Left ventricle myocardium inferior (tissue), 1 donor: ENCODE measurements at places on chromosomes 5 and 9.
A peak's percentile ranks its signal among the peaks of the same experiment; 100 is the strongest.

DNA sequence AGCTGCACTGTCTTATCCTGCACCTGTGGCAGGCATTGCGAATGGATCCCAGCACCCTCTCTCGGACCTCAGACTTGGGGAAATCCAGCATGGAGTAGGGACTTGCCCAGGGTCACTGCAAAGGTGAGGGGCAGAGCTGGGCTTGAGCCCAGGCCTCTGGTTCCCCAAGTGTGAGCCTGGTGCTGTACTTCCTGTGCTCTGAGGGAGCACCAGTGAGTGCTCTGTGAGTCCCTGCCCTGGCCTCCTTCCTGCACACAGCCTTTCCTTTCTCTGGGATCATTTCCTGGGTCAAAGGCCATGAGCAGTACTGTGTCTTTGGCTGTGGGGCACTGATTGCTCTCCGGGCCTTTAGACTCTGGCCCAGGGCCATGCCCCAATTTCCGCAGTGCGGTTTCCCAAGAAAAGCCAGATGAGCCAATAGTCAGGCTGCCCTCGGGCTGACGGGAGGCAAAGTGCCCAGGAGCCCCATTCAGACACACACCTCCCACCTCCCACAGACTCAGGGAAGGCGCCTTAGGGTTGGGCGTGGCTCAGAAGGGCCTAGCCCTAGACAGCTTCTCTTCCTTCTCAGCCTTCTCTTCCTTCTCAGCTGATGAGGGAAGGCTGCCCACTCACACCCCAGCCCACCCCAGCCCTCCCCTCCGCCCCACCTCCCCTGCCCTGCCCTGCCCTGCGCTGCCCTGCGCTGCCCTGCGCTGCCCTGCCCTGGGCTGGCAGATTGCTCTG, 23.3 kb upstream of the TRIM14 start:
- peak; percentile 20 for DNase-seq
- H3K27ac ChIP-seq: no peak overlapping the region
- no peaks in the 10 kb centered on the region for H3K4me1 ChIP-seq

GRCh38 chr9:80931163-80931562, 758.2 kb downstream of the TLE1 start:
- no peaks in the 10 kb centered on the region for H3K36me3 ChIP-seq
- H3K4me1 ChIP-seq: no peaks in the 10 kb centered on the region
- no peak for DNase-seq

GRCh38 chr9:32584784-32585183, 11.8 kb upstream of the NDUFB6 start:
- DNase-seq: no peak
- H3K36me3 ChIP-seq: no peaks in the 10 kb centered on the region
- peaks cover 59% of the 10 kb centered on the region for H3K27me3 ChIP-seq

- no peak overlapping the region for H3K4me3 ChIP-seq
- H3K27me3 ChIP-seq: no peaks in the 10 kb centered on the region
- no peak for DNase-seq
- H3K4me1 ChIP-seq: peaks cover 41% of the 10 kb centered on the region
- peak overlapping the region; percentile 82 for H3K27ac ChIP-seq
Observed at GRCh38 chr5:43573058-43573457, 16.2 kb upstream of the PAIP1 start.

GRCh38 chr5:113612060-113612496, 98.6 kb downstream of the YTHDC2 start:
- no peak overlapping the region for H3K4me3 ChIP-seq
- H3K27me3 ChIP-seq: no peaks in the 10 kb centered on the region
- no peaks in the 10 kb centered on the region for H3K36me3 ChIP-seq
- no peaks in the 10 kb centered on the region for H3K4me1 ChIP-seq
- no peak overlapping the region for H3K27ac ChIP-seq
- no peak for DNase-seq

- no peaks in the 10 kb centered on the region for H3K36me3 ChIP-seq
- DNase-seq: no peak
- H3K27me3 ChIP-seq: no peaks in the 10 kb centered on the region
- H3K4me1 ChIP-seq: peaks cover 74% of the 10 kb centered on the region
- peak overlapping the region; percentile 97 for H3K27ac ChIP-seq
Observed at GRCh38 chr5:135397084-135397483, 1.9 kb downstream of the MACROH2A1 start.

DNA sequence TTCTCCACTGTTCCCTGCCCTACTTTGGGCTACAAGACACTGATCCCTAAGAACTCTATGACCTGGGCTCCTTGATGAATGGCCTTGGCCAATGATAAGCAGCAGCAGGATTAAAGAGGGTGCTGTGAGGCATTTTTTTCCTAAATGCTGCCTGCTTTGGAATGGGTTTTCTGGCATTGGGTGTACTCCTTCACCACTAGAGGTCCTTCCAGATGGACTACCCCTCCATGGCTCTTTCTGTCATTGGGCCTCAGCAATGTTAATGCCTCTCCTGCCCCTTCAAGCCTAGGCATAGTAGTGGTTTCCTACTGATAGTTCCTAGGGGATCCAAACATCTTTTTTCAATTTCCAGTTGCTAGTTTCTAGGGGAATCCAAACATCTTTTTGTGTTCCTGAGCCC, 319.3 kb upstream of the RPS23 start:
- no peaks in the 10 kb centered on the region for H3K4me1 ChIP-seq
- no peaks in the 10 kb centered on the region for H3K36me3 ChIP-seq
- H3K27ac ChIP-seq: no peak overlapping the region
- peaks cover 7% of the 10 kb centered on the region for H3K27me3 ChIP-seq
- no peak overlapping the region for H3K4me3 ChIP-seq

DNA sequence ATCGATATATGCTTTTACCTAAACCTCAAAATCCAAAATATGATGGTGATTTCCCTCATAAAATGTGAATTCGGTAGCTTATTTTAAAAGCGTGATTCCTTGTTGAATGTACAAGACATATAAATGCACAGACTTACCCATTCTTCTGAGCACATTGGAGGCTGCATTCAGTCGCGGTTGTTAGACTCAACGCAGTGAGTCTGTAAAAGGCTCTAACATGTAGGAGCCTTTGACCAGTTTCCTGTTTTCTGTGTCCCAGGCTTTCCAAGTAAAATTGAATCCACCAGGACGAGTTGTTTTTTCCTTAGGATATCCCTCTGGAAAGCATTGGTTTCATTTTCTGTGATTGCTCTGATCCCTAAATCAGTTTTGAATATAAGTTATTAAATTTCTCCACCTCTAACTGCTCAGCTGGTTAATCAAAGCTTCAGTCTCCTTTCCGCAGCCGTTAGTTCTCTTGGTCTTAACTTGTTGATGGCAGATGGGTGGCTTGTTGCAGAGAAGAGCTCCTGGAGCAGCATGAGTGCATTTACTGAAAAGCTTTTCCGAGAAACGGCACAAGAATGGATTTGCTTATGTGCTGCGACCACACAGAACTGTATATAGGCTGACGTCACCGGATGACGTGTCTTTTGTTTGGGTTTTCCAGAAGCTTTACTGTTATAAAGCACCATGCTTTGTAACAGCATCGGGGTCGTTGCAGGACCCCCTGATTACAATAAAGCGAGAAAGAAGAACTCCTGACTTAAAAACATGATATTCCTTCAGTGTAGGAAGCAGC, at the start of gene LRRTM2:
LRRTM2 (minus strand) TSS at position 565 of the 781 bp plus-strand sequence; CDS start at position 141, 424 bp downstream.
- no peaks in the 10 kb centered on the region for H3K27me3 ChIP-seq
- no peak within 1 kb of the TSS for H3K27ac ChIP-seq
- no peaks in the 10 kb centered on the region for H3K36me3 ChIP-seq
- H3K4me1 ChIP-seq: peaks cover 83% of the 10 kb centered on the region
- no peak for DNase-seq

DNA sequence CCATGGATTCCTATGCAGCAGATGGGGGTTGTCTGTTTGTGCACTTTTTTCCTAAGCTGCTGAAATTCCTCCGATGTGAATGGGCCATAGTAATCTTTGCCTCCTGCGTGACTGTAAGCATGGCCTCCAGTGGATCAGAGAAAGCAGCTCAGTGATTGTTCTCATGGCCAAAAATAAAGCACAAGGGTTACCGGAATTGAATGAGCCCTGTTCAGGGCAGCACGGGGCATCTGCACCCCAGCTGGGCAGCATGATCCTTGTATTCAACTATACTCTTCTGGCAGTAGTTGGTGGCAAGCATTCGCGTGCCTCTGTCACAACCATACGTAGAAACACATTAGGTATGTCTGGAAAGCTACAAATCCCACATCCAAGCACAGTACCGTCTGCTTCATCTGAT, 193.9 kb downstream of the RORB start:
- H3K4me1 ChIP-seq: no peaks in the 10 kb centered on the region
- no peak overlapping the region for H3K27ac ChIP-seq
- DNase-seq: no peak
- H3K27me3 ChIP-seq: no peaks in the 10 kb centered on the region
- H3K4me3 ChIP-seq: no peak overlapping the region

GRCh38 chr5:42593591-42593990, 163.0 kb upstream of the CCDC152 start:
- no peak overlapping the region for H3K4me3 ChIP-seq
- DNase-seq: no peak
- H3K4me1 ChIP-seq: peaks cover 70% of the 10 kb centered on the region
- H3K27ac ChIP-seq: no peak overlapping the region
- H3K27me3 ChIP-seq: no peaks in the 10 kb centered on the region

DNA sequence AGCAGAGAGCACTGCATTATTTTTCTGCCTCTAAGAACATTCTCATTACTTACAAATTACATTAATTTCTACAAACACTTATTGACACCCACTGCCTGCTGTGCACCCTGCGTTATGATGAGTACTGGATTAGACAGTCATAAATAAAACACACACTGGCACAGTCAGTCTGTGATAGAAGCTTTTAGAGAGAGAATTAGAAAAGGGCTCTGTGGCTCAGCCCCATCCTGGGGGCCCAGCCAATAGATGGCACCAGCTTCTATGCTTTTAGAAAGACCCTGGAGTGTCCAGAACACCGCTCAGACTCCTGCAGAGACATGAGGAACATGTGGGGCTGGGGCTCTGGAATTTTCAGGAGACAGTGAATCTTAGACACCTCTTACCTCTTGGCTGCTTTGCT, 61.0 kb upstream of the RAPGEF1 start:
- no peaks in the 10 kb centered on the region for H3K4me1 ChIP-seq
- H3K36me3 ChIP-seq: no peaks in the 10 kb centered on the region
- no peak for DNase-seq

- no peak for DNase-seq
- no peaks in the 10 kb centered on the region for H3K27me3 ChIP-seq
- no peaks in the 10 kb centered on the region for H3K36me3 ChIP-seq
- H3K4me3 ChIP-seq: no peak overlapping the region
Observed at GRCh38 chr9:110351009-110351467, 13.4 kb upstream of the TXNDC8 start.

DNA sequence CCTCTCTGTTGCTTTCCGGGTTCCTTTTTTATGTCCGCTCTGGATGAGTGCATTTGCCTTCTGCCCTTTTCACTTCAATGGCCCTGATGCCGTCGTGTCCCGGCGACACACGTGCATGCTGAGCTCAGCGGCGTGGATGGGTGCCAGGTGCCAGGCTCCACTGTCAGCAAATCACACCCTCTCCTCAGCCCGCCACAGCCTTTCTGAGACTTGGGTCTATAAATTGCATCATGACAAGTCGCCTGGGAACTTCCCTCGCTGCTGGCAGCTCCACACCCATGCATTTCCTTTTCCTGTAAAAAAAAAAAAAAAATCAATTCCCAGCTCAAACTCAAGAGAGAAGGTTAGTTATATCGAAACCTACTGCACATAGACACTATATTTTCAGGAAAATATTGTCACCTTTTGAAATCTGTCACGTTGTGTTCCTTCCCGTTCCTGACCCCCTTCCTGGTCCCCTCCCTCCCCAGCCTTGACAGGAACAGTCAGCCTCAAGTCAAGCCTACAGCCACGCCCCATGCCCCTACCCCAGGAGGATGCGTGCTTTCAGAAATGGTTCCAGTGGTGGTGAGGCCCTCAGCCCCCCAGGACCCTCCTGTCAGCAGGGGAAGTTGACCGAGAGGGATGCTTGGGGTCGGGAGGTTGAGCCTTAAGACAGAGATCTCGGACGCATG, 110.3 kb upstream of the PTCH1 start:
- H3K27me3 ChIP-seq: no peaks in the 10 kb centered on the region
- peak overlapping the region; percentile 30 for H3K4me3 ChIP-seq
- H3K4me1 ChIP-seq: peaks cover 7% of the 10 kb centered on the region
- peak; percentile 54 for DNase-seq

GRCh38 chr5:113446358-113446927, 11.7 kb upstream of the TSSK1B start:
- DNase-seq: no peak
- no peak overlapping the region for H3K4me3 ChIP-seq
- H3K27ac ChIP-seq: no peak overlapping the region
- H3K36me3 ChIP-seq: no peaks in the 10 kb centered on the region

DNA sequence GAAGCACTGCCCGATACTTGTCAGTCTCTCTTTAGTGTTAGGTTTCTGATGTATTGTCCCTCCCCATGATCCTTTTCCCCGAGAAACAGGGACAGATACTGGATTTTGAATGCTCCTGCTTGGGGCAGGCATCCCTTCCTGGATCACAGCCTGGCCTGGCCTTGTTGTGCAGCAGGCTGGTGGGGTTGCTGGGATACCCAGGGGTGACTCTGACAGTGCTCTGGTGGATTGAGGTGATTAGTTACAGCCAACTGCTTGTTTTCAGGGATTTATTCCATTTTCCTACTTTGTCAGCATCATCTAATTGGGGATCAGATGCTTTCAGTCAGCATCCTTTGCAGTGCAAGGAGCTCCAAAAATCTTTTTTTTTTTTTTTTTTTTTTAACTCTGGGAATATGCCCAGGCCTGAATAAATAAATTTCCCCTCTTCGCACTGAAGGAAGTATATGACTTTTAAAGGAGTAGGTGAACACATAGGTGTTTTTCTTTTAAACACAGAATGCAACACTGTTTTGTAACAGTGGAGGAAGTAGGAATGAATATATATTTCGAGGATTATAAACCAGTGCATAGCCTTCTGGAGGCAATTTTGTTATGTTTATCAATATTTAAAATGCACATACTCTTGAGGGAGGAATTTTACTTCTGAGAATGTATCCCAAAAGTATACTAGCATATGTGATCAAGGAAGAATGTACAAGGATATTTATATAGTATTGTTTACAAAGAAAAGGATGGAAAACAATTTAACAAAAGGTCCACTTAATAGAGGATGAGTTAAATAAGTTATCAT, 127.3 kb upstream of the ELL2 start:
- peaks cover 9% of the 10 kb centered on the region for H3K4me1 ChIP-seq
- H3K27me3 ChIP-seq: no peaks in the 10 kb centered on the region
- H3K4me3 ChIP-seq: no peak overlapping the region
- no peak overlapping the region for H3K27ac ChIP-seq

GRCh38 chr9:136526625-136527066, 19.2 kb downstream of the NOTCH1 start:
- peaks cover 17% of the 10 kb centered on the region for H3K36me3 ChIP-seq
- H3K4me3 ChIP-seq: peak overlapping the region; percentile 21
- H3K27ac ChIP-seq: peak overlapping the region; percentile 84
- H3K4me1 ChIP-seq: peaks cover 99% of the 10 kb centered on the region
- DNase-seq: no peak

GRCh38 chr5:103667068-103667467, 104.5 kb upstream of the NUDT12 start:
- H3K36me3 ChIP-seq: no peaks in the 10 kb centered on the region
- H3K4me3 ChIP-seq: no peak overlapping the region
- no peak overlapping the region for H3K27ac ChIP-seq
- no peaks in the 10 kb centered on the region for H3K4me1 ChIP-seq
- H3K27me3 ChIP-seq: no peaks in the 10 kb centered on the region
- DNase-seq: no peak
